T-helper 1 cell (primary cell): ENCODE measurements at places on chromosomes 12 and 14.
A peak's percentile ranks its signal among the peaks of the same experiment; 100 is the strongest.

- no peak for DNase-seq
Observed at GRCh38 chr14:77582511-77582910, 33.9 kb downstream of the SPTLC2 start.

- DNase-seq: no peak
Observed at GRCh38 chr12:95004610-95005009, 1.1 kb upstream of the NDUFA12 start.

DNA sequence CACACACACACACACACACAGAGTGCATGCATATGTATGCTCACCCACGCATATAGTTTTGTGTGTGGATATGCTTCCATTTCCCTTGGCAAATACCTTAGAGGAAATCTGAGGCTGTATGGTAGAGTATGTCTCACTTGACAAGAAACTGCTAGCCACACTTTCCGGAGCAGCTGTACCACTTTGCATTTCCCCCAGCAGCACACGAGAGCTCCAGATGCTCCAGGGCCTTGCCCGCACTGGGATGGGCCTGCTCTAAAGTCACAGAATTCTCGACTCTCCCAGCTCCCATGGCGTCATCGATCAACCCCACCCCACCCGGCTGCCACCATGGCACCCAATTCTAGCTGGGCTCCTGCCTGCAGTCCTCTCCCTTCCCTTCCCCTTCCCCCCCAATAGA is 21.9 kb downstream of the CLMN start:
- no peak for DNase-seq

DNA sequence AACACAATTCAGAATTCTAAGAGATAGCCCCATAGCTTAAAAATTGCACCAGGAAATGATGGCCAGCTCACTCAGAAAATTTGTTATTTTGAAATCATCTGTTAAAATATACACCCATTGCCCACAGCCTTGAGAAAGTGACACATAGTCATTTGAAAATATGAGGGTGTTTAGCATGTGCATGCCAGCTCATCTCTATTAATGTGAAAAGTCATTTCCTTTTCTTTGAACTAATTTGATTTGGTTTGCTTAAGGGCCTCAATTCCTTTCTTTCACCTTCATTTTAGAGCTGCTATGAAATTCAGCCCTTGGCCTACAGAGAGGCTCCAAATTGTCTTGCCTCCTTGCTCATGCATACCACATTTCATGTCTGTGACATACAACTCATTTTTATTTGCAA is 241.4 kb downstream of the PHLDA1 start:
- DNase-seq: no peak

DNA sequence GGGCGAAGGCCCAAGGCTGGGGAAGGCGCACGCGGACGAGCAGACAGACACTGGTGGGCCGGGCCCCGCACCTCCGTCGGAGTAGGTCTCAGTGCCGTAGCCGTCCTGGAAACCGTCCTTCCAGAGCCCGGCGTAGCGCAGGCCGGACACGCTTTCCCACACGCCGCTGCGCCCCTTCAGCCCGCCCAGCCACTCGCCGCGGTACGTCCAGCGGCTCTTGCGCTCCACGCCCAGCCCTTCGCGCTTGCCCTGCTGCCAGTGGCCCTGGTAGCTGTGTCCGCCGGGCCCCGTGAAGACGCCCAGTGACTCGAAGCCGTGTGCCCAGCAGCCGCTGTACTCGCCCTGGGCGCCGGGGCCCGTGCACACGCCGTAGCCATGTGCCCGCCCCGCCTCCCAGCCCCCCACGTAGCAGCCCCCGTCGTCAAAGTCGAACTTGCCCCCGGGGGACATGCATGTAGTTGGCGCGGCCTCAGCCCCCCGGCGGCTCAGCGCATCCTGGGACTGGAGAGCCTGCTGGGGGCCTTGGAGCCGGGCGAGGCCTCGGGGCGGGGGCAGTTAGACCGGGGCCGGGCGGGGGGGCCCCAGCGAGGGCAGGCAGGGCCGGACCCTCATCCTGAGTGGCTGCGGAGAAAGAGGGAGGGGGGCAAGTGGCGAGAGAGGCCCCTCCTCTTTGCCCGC is 1.4 kb downstream of the JPH4 start:
- no peak for DNase-seq

- DNase-seq: no peak
Observed at GRCh38 chr12:104930388-104931326, 27.4 kb downstream of the SLC41A2 start.

DNA sequence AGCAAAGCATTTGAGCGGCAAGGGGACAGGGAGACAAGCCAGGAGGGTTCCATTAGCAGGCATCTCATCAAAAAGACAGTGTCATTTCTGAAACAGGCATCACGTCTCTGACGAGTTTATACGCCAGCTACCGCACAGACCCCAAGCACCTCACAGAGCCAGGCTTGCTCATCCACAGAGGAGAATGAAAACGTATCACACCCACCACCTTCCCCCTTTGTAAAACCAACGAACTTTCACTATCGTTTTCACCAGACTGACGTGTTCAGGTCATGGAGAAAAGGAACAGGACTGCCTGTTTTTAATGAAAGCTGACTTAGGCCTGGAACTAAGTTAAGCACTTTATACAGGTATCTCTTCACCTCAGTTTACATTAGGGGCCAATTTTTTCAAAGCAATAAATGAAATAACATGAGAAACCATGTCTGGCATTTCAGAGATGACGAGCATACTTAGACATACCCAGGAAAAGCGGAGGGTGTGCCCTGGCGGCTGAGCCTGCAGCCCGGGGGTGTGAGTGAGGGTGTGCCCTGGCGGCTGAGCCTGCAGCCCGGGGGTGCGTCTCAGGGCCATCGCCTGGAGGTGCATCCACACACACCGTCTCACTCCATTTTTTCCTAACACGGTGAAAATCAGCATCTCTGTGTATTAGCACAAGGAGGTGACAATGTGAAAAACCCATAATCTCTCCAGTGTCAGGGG is 41.9 kb downstream of the STX2 start:
- peak; percentile 10 for DNase-seq

DNA sequence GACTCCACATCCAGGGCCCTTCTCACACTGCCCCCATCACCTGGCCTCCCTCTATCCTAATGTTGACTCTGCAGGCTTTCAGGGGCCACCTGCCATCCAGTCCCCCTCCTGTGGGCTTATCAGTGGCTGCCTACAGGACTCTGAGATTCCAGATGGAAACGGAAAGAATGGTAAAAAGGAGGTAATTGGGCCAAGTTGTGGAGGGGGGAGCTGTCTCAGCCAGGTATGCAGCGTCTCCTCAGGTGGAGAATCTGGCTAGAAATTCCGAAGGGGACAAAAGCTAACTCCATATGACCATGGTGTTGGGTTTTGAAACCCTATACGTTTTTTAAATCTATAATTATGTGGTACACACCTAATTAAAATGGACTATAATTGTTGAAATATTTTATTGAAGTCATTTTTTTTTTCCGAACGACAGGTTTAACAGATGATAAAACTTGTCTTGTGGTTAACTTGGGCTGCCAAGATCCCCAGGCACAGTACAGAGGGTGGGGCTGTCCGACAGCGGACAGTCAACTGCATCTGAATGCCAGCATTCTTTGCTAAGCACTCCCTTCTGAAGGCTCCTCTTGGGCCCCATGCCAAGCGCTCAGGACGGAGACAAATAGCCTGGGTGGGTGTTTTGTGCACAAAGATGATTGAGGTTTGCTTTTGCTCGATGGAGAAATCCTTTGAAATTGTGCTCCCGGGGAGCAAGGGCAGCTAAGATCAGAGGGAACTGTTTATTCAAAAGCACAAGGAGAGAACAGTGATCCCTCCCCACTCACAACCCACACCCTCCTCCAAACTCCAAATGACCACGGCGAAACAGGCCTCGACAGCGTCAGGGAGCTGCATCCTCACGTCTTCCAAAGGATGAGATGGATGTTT is 365.6 kb downstream of the BCL11B start:
- no peak for DNase-seq

DNA sequence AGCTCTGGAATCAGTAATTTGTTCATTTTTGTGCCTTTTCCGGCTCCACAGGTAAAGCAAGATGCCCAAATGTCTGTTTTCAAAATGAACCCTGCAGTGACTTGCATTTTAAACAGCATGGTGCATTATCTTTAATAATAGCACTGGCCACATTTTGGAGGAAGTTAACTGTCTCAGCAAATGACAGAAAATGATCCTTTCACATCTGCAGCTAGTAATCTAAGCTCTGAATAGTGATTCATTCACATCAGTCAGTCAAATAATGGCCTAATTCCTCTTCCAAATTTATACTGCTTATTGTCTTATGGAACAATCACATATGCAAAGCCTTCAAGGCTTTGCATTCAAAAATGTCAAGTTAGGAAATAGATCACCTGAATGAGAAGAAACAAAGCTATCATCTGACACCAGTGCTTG is 75.6 kb downstream of the PPM1H start:
- no peak for DNase-seq

GRCh38 chr12:1373901-1374735 is 220.3 kb downstream of the FBXL14 start:
- DNase-seq: no peak

- DNase-seq: no peak
Observed at GRCh38 chr14:52352569-52352968, 38.5 kb downstream of the PTGER2 start.

GRCh38 chr14:100176811-100177327 is 17.4 kb upstream of the DEGS2 start:
- no peak for DNase-seq

DNA sequence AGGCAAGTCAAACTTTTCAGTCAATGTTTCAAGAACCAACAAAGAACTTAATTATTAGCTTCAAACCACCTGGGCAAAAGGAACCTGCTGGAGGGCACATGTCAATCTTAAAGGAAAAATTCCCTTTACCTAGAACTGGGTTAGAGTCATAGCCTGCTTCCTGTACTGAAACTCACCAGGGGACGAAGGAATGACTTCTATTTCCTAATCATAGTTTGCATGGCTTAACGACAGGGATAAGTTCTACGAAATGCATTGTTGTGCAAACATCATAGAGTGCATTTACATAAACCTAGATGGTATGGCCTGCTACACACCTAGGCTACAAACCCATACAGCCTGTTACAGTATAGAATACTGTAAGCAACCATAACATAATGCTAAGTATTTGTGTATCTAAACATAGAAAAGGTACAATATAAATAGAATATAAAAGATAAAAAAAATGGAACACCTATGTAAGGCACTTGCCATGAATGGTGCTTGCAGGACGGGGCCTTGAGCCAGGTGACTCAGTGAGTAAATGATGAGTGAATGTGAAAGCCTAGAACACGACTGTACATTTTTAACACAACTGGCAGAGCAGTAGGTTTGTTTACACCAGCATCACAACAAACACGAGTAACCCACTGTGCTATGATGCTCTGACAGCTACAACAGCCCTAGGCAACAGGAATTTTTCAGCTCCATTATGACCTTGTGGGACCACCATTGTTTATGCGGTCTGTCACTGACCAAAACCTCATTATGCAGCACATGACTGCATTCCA is 234.9 kb upstream of the CAND1 start:
- no peak for DNase-seq

DNA sequence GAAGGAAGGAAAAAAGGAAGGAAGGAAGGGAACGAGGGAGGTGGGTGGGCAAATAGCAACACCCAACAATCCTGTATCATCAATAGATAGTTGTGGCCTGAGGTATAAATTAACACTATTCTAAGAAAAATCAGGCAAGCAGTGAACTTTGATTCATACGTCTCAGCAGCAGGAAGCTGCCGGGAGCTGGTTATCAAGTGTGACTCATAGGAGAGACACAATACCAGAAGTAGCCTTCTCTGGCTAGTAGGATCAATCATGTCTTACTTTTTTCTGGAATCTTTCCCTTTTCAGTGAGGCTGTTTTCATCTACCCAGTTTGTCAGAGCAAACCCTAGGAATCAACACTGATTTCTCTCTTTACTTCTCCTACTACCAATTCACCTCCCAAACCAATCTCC is 780.5 kb downstream of the NRXN3 start:
- no peak for DNase-seq

DNA sequence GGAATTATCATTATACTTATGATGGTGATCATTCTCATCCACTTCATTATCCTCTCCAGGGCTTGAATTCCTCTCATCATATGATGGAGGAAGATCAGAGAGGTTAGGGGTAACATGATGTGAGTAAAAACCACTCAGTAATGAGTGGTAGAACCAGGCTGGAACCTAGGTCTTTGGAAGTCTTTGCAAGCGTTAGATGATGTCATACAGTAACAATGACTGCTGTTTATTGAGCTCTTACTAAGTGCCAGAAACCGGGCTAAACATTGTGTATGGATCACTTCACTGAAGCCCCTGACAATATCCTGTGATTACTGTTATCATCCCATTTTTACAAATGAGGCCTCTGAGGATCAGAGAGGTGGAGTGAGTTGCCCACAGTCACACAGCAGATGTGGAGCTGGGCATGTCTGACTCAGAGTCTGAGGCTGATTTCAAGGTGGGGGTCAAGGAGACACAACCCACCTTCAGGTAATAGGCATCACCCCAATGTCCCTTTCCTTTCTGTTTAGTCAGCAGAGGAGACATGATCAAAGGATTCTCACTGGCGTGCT is 19.5 kb downstream of the WSCD2 start:
- DNase-seq: no peak

DNA sequence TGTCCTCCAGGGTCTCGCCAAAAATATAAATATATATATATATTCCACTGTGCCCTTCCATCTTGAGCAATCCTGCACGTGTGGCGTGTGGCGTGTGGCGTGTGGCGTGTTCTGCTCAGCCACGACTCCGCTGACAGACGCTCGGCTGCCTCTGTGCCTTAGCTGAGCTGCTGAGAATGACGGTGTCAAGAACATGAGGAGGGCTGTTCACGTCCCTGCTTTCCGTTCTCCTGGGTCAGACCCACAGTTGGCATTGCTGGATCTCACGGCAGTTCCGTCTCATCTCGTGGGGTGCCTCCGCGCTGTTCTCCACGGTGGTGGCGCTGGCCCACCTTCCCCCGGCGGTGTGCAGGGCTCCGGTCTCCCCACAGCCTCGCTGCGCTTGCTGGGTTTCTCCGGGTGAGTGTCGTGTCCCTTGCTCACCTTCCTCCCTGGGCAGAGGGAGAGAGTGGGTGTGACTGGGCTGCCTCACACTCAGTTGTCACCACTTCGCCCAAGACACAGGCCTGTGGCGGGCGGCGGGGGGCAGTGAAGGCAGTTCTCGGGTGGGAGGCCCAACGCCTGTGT is 9.4 kb downstream of the GPR132 start:
- no peak for DNase-seq

DNA sequence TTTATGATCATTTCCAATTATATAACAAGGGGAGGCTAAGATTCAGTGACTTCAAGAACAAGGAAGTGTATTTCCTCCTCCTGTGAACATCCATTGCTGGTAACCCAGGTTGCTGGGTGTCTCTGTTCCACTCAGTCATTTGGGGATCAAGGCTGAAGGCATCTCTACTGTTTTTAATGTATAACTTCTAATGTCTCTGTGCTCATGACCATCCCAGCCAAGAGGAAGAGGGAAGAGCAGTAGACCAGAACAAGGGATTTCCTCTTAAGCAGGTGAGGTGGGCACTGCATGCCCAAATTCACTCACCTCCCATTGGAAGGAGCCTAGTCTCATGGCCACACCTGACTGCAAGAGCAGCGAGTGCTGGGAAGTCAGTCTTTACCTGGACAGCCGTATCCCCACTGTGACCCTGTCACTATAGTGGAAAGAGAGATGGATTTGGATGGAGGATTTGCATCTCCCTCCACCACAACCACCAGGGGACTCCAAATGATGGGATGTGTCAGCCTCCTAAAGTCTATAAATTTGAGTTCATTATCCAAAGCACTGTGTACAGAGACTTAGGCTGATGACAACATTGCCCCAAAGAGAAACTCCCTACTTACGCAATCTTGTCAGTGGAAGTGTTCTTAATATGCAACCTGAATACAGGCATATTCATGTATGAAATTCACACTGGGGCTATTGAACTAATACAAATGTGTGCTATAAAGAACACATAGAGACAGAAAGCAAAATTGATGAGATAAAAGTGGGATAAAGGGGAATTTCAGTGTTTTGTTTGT is 368.7 kb downstream of the TMEM132D start:
- no peak for DNase-seq
